CD4-positive, alpha-beta T cell treated with Interleukin-17A for 1 hour (primary cell): ENCODE measurements at places on chromosomes 13 and 19.

DNA sequence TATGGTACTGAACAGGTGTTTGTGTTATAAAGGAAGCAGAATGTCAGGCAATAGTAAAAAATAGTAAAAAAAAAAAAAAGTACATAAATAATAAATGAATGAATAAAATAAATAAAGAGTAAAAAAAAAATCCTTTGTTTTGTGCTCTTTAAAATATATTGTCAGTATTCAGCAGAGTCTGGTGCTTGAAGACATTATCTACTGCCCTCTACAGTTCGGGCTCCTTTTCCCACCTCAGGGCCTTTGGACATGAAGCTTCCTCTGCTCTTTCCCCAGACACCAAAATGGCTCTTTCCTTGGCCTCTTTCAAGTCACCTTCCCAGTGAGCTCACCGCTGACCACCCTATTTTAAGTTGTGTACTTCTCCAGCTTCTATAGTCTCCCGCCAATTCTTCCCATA, 137.5 kb downstream of the TNFRSF19 start:
- DNase-seq: no peak

- DNase-seq: peak; percentile 62
Measured at GRCh38 chr13:24693862-24694471, 13.8 kb downstream of the ATP12A start.

DNA sequence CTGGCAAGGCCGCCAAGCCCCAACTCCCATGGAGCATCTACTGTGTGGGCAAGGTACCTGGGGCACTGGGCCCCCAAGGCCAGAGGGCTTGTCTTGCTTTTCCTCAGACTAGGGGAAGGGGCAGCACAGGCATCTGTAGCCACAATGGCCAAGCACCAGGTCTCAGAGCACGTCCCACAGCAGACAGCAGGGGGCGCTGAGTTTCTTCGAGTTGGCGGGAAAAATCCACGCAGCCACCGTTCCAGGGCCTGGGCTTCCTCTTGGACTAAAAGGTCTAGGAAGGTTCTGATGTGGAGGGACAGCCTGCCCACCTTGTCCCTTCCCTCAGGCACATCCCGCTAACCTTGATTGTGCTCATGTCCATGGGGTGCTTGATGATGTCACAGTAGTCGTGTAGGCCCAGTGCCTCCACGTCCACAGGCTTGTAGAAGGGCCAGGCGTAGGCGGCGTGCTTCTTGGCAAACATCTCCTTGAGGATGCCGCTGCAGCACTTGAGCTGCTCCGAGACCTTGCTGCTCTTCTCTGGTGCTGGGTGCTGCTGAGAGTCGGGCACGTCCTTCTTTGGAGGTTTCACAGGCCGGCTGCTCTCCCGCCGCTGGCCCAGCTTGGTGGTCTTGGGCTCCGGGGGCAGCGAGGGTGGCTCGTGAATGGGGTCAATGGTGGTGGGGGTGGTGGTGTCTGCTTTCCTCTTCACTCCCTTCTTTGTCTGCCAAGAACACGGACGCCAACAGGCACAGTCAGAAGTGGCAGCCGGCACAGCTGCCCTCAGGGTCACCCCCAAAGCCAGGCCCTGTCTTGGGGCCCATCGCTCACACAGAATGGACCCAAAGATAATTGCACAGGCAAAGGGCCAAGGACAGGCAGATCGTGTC, 32.0 kb upstream of the EPHX3 start:
- DNase-seq: peak; percentile 70

- DNase-seq: no peak
Measured at GRCh38 chr19:2451138-2451537, 5.6 kb downstream of the LMNB2 start.

GRCh38 chr13:110113284-110113764, 193.6 kb downstream of the COL4A1 start:
- DNase-seq: no peak

GRCh38 chr13:57832187-57832586, 200.6 kb downstream of the PCDH17 start:
- no peak for DNase-seq

DNA sequence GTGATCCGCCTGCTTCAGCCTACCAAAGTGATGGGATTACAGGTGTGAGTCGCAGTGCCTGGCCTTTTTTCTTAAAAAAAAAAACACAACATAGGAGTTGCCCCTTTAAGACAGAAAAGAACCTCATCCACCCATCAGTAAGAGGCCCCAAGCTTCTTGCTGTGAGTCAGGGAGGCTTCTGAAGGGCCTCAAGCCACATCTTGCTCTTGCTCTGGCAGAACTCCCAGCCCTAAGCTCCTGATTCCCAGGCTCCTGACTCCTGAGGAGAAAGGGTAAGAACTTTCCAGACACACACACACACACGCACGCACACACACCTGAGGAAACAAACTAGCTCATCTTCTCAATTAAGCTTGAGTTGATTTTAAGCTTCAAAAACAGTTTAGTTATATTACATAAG, 6.9 kb downstream of the ETFB start:
- DNase-seq: no peak

DNA sequence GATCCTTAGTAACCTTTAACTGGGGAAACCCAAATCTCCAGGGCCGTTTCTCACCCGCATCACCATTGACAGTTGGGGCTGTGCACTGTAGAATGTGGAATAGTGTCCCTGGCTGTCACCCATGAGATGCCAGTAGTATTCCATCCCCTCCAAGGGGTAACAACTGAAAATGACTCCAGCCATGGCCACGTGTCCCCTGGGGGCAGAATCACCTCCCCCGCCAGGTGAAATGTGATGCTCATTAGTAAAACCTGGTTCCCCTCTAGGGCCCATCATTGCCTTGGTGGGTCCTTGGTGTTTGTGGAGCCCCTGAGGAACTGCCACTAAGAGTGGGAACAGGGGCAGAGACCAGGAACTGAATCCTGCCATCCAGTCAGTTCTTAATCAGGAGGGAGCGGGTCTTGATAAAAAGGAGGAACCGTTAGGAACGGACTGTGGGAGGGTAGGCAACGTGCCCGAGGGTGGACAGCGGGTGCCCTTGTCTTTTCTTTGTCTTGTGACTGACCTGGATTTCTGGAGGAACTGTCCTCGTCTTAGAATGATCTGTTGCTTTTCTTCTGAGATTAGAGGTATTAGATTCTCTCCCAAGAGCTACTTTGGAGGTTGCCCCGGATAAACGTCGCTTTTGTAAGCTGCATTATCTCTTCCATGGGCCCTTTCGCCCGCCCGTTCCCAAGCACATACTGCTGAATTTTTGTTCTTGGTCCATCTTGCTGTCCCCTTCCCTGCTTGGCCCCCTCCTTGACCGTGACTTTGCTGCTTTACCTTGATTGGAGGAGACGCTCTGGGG, 3.5 kb downstream of the MYO9B start:
- no peak for DNase-seq

- no peak for DNase-seq
Measured at GRCh38 chr13:31896427-31896826, 135.1 kb upstream of the FRY start.

DNA sequence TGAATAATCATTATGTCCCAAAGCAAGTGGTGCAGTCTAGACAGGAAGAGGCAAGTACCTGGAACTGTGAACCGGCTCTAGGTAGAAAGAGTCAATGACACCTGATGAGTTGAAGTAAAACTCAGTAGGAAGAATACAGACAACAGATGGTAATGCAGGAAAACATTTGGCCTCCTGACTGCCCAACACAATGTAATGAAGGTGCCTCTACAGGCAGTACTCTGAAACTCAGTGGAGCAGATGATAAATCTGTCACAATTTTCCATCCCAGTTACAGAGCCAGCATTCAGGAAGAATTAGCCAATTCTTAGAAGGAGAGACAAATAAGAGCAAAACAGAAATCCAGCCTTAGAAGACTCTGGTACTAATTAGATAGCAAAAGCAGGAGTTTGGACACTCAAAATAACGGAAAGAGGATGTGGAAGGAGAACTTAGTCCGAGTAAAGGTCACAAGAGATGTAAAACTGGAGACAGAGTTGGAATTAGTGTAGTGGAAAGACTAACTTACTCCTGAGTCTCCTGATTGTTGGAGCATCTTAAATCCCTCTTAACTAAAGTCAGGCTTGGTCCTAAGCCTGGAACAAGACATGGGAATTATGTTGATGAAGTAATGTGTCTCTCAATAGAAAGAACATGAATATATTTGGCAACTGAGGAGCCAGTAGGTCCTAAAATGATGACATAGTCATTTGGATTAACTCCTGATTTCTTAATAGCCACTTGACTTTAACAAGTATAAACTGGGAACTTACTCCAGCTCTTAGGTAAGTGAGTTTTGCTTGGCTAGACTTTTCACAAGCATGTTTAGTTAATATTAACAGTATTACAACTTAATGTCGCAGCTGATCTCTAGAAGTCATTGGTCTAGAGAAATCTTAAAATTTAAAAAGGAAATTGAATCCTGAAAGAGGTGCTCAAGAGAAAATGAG, 457.3 kb upstream of the MIR17HG start:
- DNase-seq: no peak

GRCh38 chr13:112069061-112069844, 2.3 kb downstream of the SOX1 start:
- no peak for DNase-seq

DNA sequence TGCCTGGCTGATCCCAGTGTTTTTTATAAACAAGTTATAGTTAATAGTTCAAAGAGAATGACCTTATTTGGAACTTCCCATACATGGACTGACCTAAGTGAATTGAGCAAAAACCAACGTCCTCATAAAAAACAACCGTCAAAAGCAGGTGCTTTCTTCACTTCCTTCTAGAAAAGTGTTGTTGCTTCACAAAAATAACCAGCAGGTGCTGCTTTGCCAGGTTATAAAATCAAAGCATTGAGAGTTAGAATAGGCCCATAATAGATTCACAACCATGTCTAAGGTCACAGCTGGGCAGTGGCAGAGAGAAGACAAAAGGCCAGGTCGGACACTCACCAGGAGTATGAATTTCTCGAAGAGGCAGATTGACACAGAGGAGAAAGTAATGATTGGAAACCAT, 9.5 kb downstream of the RUBCNL start:
- DNase-seq: no peak

- no peak for DNase-seq
Measured at GRCh38 chr13:40210865-40211585, 455.4 kb downstream of the FOXO1 start.

DNA sequence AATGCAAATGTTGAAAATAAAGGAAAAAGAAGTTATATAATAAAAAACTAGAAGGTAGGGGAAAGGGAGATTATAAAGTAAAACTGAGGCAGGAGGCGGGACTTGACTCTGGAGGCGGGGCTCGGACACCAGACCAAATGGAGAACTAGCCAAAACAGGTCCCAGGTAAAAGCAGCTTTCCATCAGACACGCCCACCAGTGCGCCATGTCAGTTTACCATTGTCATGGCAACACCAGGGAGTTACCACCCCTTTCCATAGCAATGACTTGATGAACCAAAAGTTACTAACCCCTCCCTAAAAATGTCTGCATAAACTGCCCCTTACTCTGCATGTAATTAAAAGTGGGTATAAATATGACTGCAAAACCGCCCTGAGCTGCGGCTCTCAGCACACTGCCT, 70.9 kb downstream of the PEPD start:
- DNase-seq: no peak

GRCh38 chr19:993361-993830, 6.8 kb upstream of the GRIN3B start:
- DNase-seq: no peak

DNA sequence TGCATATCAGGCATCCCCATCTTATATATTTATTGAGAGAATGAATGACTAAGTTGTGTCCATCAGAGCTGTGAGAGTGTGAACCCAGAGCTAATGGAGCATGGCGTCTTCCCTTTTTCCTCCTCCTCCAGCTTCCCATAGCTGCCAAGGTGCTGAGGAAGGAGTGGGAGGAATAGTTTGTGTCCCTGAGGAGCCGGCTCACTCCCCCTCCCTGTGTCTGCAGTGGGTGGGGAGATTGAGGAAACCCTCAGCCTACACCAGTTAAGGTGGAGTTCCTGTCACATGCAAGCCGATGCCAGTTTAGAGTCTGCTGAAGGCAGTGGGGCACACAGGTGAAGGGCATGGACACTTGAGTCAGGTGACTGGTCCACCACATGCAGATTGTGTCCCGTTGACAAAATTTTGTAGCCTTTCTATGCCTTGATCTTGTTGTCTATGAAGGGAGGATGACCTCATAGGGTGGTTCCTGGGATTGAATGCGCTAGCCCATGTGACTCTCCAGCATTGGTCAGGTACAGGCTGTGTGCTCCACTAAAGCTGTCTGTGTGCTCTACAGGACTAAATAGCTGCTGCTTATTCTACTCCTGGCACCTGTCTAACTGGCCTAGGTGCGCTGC, 47.6 kb upstream of the GPI start:
- DNase-seq: peak; percentile 42
